AG08396 (cell line): ENCODE measurements at places on chromosomes 6 and 20.

DNA sequence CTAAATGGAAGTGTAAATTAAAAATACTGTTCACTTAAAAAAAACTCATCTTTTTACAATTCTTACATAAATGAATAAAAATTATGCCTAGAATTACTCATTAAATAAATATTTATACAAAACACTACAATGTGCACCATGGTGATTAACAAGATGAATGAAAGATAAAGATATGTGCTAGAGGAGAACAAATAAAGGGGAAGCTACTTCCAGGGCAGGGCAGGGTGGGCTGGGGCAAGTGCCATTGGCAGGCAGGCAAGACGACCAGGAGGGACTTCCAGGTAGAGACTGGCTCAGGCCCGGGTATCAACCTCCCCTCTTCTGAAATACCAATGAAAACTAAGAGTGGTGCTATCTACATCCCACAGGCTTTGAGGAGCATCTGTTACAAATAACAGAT, 20.4 kb downstream of the PREP start:
- DNase-seq, result no peak

DNA sequence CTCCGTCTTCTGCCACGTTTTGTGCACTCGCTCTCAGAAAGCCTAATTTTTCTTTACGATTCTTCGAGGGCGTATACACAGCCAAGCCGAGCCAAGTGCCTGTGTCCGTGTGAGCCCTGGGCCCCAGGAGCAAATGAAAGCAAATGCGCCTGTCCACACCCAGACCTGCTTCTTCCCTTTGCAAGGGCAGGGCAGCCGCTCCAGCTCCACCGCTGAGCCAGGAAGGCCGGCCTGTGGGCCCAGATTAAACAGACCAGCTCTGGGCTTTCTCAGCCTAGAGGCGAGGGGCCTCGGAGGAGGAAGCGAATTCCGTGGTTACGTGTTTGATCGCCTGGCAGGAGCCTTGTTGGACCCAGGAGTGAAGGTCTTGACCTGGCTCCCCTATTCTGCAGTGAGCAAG, 184.6 kb downstream of the SMOC2 start:
- no peak for DNase-seq

DNA sequence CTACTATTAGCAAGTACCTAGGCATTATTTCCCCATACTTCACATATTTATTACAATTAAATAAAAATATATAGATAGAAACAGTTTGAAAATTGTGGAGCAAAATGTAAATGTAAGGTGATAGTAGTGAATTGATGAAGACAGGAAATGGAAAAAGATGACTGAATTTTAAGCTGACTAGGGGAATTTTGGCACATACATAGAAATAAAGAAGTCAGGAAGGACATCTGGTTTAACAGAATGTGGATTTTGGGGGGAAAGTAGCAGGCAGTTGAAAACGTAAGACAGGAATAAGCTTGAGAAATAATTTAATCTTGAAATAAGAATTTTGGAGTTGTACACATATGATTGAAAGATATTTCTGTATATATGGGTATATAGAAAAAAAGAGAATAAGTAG, 701.7 kb upstream of the CITED2 start:
- DNase-seq, result no peak

GRCh38 chr20:61636531-61637116, 384.6 kb downstream of the CDH4 start:
- DNase-seq, result no peak

DNA sequence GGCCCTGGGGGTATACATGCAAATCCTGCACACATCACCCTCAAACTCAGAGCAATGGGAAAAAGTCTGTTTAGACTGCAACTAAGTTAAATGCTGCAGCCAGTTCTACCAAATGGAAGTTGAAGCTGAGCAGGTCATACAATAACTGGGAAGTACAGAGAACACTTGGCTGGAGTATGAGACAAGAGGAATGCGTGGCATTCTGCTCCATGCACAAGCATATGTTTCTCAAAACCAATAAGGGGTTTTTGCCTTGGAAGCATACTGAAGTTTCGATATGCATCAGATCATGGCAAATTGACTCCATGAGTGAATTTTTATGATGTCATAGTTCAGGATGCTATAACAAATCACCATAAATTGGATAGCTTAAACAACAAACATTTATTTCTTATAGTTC, 193.8 kb downstream of the COL12A1 start:
- no peak for DNase-seq

GRCh38 chr6:151340219-151340978, 51.0 kb downstream of the ZBTB2 start:
- DNase-seq, result no peak

DNA sequence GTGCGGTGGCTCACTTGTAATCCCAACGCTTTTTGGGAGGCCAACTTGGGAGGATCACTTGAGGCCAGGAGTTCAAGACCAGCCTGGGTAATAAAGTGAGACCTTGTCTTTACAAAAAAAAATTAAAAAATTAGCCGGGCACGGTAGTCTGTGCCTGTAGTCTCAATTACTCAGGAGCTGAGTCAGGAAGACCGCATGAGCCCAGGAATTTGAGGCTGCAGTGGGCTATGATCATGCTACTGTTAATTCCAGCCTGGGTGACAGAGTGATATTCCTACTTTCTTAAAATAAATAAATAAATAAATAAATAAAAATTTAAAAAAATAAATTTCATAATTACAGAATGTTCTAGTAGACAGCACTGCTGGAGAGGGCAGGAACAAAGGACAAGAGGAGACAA, 62.4 kb downstream of the DST start:
- no peak for DNase-seq

DNA sequence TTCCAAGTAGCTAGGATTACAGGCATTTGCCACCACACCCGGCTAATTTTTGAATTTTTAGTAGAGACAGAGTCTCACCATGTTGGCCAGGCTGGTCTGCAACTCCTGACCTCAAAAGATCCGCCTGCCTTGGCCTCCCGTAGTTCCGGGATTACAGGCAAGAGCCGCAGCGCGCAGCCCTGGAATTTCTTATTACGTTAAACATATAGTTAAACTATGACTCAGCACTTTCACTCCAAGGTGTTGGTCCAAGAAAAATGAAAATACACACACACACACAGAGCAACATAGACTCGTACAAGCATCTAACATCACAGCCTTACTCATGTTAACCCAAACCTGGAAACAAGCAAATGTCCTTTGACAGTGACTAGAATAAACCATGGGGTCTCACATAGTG, 663.9 kb downstream of the PRKN start:
- DNase-seq, result no peak

DNA sequence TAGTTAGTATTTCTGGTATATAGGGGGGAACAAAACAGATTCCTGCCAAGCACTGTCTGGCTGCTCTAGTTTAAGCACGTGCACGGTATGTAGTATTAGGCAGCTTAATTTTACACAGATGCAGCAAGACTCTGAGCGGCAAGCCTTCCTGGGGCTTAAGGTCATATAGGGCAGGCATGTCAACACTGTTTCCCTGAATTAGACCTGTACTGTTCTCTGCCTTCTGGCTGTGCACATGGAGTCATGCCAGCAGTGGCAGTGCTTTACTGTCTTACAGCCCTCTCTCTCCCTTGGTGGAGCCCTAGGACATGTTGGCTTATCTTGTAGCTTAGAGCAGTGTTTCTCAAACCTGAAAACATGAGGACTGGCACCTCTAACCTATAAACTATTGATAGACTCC, 56.6 kb downstream of the PHF20 start:
- DNase-seq, result no peak

- DNase-seq, result no peak
Measured at GRCh38 chr20:8367689-8368088, 235.6 kb downstream of the PLCB1 start.

DNA sequence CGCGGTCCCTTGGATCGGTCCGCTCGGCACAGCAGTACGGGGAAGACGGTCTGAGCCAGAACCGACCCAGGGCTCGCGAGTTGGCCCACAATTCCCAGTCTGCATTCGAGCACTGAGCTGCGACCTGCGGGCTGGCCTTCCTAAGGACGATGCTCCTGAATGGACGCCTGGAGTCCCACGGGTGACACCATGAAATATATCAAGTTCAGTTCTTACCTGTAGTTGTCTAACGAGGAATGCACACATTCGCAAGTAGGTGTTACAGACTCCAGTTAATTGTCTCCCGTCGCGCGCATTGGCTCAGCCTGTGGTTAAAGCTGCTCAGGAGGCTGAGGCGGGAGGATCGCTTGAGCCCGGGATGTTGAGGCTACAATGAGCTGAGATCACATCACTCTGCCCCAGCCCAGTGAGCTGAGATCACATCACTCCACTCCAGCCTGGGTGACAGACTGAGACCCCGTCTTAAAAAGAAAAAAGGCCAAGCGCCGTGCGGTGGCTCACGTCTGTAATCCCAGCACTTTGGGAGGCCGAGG, 802 bp downstream of the PEX7 start:
- no peak for DNase-seq

GRCh38 chr6:88764081-88764480, 199.3 kb downstream of the RNGTT start:
- no peak for DNase-seq

DNA sequence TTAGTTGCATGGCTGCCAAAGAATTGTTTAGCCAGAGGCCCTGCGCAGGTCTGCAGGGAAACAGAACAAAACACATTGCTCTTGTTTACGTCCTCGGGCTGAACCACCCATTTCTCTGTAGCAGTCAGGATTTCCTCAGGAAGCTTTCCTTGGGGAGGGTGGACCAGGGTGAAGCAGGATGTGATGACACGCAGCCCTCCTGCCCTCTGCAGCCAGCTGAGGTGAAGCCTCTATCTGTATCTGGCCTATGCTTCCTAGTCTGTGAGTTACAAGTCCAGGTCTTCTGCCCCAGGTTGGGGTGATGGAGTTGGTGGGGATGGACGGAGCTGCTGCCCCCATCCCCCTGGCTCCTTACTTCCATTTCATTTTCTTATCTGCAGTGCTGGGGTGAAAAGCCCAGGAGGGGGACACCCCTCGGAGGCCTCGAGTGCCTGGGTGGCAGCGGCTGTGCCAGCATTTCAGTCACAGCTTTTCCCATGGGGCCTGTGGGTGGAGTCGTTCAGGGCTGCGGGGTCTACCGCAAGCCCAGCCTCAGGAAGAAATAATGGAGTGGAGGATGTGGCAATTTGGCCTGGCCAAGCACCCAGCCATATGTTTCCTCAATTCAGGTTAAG, 24.9 kb downstream of the SASH1 start:
- DNase-seq, result peak; percentile 56

DNA sequence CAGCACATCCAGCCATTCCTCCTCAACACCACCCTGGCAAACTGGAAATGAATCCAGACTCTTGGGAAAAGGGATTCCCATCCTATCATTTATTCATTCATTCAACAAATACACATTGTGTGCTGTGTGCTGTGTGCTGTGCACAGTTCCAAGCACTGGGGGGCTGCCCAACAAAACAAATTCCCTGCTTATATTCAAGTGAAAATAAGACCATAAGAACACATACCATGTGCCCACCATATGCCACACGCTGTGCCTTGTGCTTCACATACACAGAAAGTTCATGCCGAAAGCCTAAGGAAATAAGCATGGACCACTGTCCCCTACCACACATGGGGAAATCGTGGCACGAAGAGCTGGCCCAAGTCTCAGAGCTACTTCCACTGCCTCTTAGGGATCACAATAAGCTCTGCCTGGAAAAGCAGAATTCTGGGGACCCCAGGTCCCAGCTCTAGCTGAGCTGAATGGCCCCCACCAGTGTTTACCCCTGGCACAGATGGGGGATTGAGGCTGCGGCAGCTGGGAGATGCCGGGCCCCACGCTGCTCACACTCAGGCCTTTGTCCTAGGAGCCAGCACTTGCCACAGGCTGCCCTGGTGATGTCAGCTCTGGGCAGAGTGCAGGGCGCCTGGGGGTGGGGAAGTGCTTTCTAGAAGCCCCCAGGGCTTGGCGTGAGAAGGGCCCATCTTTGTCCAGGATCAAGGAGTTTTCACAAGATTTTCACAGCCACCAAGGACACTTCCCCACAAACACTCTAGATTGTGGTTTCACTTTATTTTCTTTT, 99.6 kb downstream of the PREX1 start:
- DNase-seq, result no peak

GRCh38 chr6:149014631-149015534, 268.1 kb downstream of the UST start:
- DNase-seq, result no peak

DNA sequence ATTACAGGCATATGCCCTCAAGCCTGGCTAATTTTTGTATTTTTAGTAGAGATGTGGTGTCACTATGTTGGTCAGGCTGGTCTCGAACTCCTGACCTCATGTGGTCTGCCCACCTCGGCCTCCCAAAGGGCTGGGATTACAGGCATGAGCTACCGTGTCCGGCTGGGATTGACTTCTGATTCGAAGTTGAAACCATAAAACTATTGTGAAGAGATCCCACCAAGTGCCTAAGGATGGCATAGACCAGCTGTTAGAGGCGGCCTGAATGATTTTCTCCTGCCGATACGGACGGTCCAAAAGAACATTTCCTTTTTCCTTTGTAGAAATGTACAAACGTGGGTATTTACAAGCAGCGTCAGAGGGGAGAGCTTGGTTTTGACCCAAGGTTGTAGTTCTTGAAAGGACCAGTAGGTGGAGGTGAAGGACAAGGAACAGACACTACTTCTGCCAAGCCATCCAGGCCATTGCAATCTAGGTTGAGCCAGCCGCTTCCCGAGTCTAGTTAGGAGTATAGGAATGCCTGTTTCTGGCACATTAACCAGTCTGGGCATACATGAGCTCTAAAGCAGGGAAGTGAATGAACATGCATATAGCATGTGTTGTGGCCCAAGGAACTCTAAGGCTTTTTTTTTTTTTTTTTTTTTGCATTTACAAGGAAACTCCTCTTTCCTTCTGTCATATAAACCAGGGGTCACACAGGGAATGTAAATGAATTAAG, 29.0 kb downstream of the MOCS3 start:
- peak; percentile 79 for DNase-seq

GRCh38 chr20:50310673-50311051, 120.0 kb downstream of the CEBPB start:
- DNase-seq, result no peak

DNA sequence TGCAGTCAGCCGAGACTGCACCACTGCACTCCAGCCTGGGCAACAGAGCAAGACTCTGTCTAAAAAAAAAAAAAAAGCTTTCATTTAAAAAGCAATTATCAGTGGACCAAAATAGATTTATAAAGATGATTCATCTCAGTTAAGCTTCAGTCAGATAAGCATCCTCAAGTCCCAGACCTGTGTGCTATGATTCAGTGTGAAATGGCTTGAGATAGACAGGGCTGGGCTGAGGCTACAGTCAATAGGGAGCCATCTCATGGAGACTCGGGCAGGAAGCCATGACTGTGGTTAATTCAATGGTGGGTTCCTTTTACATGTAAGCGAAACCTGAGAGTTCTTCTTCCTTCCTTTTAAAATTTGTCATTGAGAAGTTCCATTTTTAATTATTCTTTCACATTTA, 276.0 kb downstream of the TFAP2A start:
- DNase-seq, result no peak

DNA sequence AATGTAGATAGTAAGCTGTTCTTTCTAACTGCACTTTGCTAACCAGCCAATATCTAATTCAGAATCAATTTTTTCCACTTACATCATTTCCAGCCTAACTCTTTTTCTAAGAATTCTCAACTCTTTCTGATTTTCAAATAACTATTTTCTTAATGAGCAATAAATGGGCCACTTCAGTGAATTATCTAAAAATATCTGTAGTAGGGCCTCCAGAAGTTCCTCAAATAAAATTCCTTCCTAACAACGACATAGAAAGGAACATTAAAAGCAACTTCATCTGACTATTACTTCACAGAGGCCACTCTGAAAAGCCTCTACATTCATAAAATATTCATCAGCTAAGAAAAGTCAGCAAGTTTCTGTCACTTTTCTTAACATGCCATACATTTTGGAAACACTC, 4.8 kb downstream of the COL12A1 start:
- no peak for DNase-seq

GRCh38 chr6:81623106-81623759, 129.2 kb downstream of the TENT5A start:
- no peak for DNase-seq
